Activated naive CD8-positive, alpha-beta T cell treated with anti-CD3 and anti-CD28 coated beads, Interleukin-2, amount 10 ng/mL, durations not matched to agents 7 days and 5 days (primary cell): ENCODE measurements at places on chromosomes 16 and 17. TPM values are rescaled to one million over a fixed set of nuclear protein-coding genes. Genes with fewer than 3 reads are reported as not detected.

DNA sequence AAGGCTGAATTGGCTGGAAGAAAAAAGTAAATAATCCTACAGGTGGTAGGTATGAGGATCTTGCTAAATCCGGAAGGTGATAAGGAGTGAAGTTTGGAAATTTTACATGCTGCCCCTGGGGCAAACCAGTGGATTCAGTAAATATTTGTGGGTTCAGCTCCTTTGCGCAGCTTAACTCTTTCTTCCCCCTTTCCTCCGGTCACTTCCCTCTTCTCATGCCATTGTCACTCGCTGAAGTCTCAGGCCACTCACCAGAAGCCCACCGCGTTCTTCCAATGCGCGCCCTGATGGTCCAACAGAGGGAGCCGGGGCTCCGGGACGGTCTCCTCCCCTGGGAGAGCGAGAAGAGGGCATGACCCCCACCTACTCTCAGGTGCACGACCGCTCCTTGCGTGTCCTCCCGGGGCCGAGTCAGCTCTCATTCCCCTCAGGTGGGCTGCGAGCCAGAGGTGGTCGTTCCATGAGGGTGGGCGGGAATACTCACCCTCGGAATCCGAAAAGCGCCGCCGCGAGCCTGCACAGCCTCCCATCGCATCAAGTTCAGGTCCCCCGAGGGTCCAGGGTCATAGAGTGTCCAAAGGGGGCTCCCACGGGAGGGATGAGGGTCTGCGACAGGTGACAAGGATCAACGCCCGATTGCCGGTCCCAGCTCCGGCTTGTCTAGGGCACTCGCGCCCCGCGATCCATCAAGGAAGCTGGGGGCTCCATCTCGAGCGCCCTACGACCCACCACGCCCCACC lies 474 bp downstream of the CLN3 start:
- no peak for DNase-seq
- no peaks in the 10 kb centered on the region for H3K27me3 ChIP-seq

DNA sequence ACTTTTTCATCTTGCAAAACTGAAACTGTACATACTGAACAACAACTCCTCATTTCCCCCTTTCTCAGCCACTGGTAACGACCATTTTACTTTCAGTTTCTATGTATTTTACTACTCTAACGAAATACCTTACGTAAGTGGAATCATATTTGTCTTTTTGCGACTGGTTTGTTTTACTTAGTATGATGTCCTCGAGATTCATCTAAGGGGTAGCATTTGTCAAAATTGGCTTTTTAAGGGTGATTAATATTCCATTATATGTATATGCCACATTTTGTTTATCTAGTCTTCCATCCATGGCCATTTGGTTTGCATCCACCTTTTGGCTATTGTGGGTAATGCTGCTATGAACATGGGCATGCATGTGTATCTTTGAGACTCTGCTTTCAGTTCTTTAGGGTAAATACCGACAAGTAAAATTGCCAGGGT lies 10.4 kb downstream of the KPNB1 start:
- H3K27me3 ChIP-seq: no peaks in the 10 kb centered on the region
- H3K27ac ChIP-seq: peak overlapping the region; percentile 93
- H3K36me3 ChIP-seq: peaks cover 48% of the 10 kb centered on the region
- DNase-seq: no peak
- H3K4me1 ChIP-seq: peaks cover 48% of the 10 kb centered on the region

DNA sequence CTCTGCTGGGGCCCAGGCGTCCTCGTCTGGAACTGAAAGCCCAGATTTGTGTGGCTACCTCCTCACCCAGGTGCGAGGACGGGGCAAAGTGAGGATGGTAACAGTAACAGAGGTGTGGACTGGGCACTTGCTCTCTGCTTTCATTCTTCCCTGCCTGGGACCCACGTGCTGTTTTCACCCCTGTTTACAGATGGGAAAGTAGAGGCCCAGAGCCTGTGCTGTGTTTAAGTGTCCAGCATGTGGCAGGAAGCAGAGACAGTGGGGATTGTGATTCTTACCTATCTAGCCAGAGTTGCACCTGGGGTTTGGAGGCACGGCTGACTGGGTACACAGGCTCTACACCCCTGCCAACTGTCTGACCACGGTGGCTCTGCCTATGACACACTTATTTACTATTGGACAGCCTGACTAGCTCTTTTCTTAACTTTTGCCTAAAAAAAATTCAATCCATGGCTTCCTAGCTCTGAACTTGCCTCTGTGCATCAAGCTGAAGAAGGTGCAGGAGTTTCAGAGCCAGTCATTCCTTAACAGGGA lies 155.4 kb downstream of the CLEC16A start:
- no peaks in the 10 kb centered on the region for H3K27me3 ChIP-seq
- H3K36me3 ChIP-seq: peaks cover 22% of the 10 kb centered on the region
- no peak for DNase-seq
- H3K4me3 ChIP-seq: peak overlapping the region; percentile 40

GRCh38 chr17:76386966-76387765 lies 2.8 kb downstream of the SPHK1 start:
- DNase-seq: no peak
- no peaks in the 10 kb centered on the region for H3K27me3 ChIP-seq
- H3K4me3 ChIP-seq: no peak overlapping the region

DNA sequence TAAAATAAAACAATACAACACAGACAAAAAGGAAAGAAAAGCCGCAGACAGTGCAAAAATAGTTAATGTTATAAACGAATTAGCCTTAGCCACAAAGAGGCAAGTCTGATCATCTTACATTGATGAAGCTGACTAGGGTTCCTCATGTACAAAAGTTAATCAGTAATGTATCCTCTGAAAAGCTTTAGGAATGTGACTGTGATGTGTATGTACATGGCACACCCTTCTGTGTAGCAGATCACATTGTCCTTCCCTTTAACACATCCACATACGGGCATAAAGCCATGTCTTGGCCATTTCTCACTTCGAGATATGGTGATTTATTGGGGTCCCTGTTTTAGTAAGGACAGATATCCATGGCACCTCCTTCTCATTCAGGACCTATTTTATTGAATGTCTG lies 1327.5 kb upstream of the CDH8 start:
- H3K4me3 ChIP-seq: no peak overlapping the region
- no peaks in the 10 kb centered on the region for H3K36me3 ChIP-seq
- no peaks in the 10 kb centered on the region for H3K4me1 ChIP-seq
- H3K27ac ChIP-seq: no peak overlapping the region
- DNase-seq: no peak

ITGB4 gene
- total RNA-seq: 1.0 TPM

ZKSCAN2 gene
- 4.3 TPM for total RNA-seq

GRCh38 chr16:8989099-8989878 lies 25.6 kb upstream of the USP7 start:
- no peak overlapping the region for H3K4me3 ChIP-seq
- no peaks in the 10 kb centered on the region for H3K36me3 ChIP-seq
- no peak for DNase-seq
- no peaks in the 10 kb centered on the region for H3K27me3 ChIP-seq
- H3K4me1 ChIP-seq: no peaks in the 10 kb centered on the region

GRCh38 chr17:42407289-42407836 lies 15.7 kb downstream of the CAVIN1 start:
- H3K4me3 ChIP-seq: no peak overlapping the region
- H3K4me1 ChIP-seq: peaks cover 13% of the 10 kb centered on the region
- no peak overlapping the region for H3K27ac ChIP-seq
- DNase-seq: peak; percentile 45

DNA sequence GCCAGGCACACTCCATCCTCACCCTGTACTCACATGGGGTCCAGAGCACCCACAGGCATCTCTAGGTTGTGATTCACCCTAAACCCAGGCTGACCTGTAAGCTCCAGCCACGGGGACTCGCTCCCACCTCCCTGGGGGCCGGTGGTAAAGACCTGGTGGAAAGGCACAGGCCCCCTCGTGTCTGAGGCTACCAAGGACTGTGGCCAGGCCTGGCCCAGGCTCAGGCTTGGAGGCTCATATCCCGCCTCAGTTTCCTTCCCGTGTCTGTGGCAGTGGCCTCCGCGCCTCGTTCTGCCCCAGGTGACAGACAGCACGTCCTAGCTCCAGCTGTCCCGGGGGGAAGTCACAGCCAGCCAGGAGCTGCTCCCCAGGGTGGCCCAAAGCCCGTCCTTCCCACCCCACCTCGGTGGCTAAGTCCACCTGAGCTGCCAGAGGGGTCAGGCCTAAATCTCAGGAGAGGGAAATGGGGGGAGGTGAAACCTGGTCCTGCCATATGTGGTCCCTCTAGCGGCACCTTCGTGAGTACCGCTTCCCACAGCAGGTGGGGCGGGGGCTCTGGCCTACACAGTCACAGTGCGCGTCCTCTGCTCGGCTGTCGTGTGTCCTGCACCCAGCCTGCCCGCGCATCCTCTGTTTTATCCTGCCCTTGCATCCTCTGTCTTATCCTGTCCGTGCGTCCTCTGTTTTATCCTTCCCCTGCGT lies 12.6 kb downstream of the CDH15 start:
- peaks cover 3% of the 10 kb centered on the region for H3K27me3 ChIP-seq
- no peak overlapping the region for H3K4me3 ChIP-seq
- no peak for DNase-seq
- peaks cover 2% of the 10 kb centered on the region for H3K4me1 ChIP-seq
- no peaks in the 10 kb centered on the region for H3K36me3 ChIP-seq
- H3K27ac ChIP-seq: no peak overlapping the region

DNA sequence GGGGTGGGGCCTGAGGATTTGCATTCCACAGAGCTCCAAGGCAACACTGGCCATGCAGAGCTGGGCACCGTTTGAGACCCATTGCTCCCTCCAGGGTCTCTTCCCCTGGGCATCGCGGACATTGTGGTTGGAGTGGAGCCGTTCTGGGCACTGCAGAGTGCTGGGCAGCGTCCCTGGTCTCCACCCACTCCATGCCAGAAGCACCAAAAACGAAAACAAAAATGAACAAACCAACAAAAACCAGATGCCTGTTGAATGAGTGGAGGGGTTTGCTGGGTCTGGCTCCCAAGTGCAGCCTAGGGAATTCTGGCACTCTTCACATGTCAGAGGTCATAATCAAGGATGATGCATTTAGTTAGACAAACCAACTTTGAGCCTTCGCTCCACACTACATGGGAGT lies 17.9 kb downstream of the WNT9B start:
- H3K27ac ChIP-seq: no peak overlapping the region
- peaks cover 7% of the 10 kb centered on the region for H3K27me3 ChIP-seq
- H3K4me1 ChIP-seq: peaks cover 7% of the 10 kb centered on the region
- no peaks in the 10 kb centered on the region for H3K36me3 ChIP-seq
- H3K4me3 ChIP-seq: no peak overlapping the region
- no peak for DNase-seq

FASN gene
- total RNA-seq: 163 TPM

DNA sequence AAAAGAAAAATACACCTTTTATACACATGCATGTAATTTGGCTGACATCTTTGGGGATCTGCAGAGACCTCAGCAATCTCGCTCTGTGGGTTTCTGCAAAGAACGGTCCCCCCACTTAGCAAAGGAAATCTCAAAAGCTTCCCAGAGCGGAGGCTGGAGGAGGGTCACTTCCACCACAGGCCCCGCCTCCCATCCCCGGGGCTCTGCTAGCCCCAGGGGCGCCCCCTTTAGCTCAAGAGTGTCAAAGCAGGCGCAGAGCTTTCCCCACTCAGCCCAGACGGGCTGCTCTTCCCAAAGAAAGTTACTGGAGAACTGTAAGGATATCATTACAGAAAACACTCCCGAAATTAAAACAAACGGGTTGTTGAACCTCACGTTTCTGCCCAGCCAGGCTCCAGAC lies 11.4 kb downstream of the SLC13A5 start:
- H3K4me3 ChIP-seq: no peak overlapping the region
- DNase-seq: peak; percentile 56
- H3K27me3 ChIP-seq: peaks cover 13% of the 10 kb centered on the region
- no peaks in the 10 kb centered on the region for H3K36me3 ChIP-seq
- H3K27ac ChIP-seq: no peak overlapping the region
- H3K4me1 ChIP-seq: peaks cover 5% of the 10 kb centered on the region

CCL5 gene
- 782 TPM for total RNA-seq
